ENCODE measurements at places on chromosomes 5 and 9.
A peak's percentile ranks its signal among the peaks of the same experiment; 100 is the strongest.

- no peak for DNase-seq
These were observed 71.3 kb upstream of the FCN2 start for GRCh38 chr9:134809292-134809691.

- DNase-seq: no peak
These were observed 211.4 kb downstream of the KIAA0825 start for GRCh38 chr5:94407023-94407422.

DNA sequence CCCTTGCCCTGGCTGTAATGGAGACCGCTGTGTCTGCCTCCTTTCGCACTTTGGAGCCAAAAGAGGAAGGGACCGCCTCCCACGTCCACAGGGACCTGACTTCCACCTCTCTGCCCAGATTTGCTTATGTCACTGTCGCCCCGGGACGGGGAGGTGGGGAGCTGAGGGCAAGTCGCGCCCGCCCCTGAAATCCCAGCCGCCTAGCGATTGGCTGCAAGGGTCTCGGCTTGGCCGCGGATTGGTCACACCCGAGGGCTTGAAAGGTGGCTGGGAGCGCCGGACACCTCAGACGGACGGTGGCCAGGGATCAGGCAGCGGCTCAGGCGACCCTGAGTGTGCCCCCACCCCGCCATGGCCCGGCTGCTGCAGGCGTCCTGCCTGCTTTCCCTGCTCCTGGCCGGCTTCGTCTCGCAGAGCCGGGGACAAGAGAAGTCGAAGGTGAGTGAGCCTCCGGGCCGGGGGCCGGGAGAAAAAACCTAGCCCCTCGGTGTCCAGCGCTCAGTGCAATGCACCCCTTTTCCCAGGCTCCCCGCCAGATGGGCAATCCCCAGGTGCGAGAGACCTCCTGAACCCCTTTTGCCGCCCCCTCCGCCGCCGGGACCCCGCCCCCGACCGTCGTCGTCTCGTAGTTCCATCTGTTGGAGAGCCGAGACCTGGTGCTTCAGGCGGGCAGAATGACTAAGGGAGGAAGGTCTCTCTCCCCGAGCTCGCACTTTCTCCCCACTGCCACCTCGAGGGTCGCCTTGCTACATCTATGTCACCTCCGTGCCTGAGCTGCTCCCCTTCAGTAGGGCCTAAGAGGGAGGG lies at the start of gene GPX3:
Gene GPX3, plus strand, starts transcription at position 288 of the 807 bp plus-strand sequence. Its CDS starts 64 bp downstream, at position 352.
- peak; percentile 53 for DNase-seq

GRCh38 chr9:85215961-85216360 lies 525.8 kb downstream of the AGTPBP1 start:
- no peak for DNase-seq

GRCh38 chr5:116442095-116442534 lies 132.5 kb downstream of the SEMA6A start:
- no peak for DNase-seq

DNA sequence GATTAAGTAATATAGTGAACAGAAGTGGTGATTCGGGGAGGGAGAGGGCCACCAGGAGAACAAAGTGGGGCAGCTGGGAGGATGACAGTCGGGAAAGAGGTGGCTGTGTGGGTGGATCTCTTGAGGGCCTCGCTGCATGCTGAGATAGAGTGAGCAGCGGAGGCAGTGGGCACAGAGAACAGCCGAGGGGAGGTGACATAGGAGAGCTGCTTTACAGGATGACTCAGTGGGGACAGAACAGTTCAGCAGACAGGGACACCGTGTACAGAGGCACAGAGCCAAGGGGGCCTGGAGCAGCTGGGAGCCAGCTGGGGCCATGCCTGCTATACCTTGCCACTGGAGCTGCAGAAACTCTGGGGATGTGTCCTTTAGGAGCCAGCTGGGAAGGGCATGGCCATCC lies 273.9 kb downstream of the GADD45G start:
- DNase-seq: no peak

DNA sequence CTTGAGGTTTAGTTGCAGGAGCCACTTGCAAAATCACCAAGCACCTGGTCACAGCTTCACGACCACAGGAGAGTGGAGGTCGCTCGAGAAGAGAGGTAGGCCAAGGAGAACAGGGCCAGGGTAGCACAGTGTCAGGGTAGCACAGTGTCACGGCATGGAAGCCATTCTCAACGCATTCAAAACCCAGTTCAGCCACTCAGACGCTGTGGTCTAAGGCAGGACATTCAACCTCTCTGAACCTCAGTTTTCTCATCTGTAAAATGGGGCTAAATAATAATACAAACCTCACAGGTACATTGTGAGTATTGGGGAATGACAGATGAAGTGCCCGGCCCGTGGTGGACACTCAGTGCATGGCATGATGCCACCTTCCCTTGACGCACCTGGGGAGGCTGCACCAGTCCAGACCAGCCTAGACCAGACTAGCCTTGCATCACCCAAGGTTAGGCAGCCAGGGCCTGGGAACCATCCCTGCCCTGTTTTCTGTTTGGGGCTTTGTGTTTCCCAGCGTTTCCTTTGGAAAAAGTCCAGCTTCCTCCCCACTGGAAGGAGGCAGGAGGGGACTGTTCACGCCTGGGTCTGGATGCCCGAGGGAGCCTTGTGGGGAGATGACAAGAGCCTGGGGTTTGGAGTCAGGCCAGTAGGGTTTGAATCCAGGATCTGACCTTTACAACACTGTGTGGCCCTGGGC lies 7.8 kb upstream of the LMX1B start:
- DNase-seq: no peak

DNA sequence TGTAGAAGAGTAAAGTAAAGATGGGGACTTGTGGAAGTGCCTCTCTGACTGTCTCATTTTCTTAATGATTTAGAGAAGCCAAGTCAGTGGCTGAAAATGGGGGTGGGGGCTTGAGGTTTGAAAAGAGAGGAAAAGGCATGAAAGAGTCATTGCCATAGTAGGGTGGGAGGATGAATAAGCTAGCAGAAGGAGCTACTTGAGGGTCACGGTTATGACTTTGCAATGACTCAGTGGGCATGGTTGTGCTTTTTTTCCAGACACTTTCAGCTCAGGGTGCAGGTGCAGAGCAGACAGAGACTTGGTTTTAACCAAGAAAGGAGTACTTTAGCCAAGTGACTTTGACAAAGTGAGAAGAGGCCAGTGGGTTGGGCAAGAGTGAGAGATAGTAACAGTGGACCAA lies 117.8 kb downstream of the PTTG1 start:
- DNase-seq: peak; percentile 57

GRCh38 chr5:176583076-176583475 lies 26.9 kb downstream of the GPRIN1 start:
- DNase-seq: no peak

DNA sequence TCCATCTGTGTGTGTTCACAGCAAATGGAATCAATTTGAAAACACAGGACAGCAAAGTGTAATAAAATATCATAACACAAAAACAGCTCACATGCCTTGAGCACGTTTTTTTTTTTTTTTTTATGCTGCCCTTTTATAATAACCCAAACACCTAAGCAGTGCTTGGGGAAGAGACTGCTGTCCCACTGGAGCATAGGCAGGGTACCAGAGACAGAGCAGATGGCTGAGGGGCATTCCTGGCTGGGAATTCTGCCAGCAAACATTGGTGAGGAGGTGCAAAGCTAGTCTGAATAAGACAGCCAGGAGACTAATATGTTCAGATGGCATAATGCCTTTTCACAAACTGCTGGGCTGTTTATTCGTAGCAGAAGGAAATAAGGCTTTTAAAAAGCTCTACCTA lies 58.1 kb upstream of the SV2C start:
- no peak for DNase-seq

DNA sequence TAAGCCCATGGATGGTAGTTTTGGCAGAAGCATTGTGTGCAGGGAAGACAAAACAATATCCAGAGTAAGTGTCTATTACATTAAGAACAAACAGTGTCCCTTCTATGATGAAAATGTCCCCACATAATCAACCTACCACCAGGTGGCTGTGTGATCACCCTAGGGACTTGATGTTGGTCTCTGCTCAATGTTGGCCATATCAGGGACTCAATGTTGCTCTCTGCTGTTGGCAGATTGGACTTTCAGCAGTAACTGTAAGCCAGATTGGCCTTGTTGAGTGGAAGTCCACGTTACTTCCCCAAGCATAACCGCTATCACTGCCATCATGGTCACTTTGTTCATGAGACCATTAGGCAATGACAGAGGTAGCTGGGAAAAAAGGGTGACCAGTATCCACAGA lies 52.8 kb upstream of the PRSS3 start:
- no peak for DNase-seq

DNA sequence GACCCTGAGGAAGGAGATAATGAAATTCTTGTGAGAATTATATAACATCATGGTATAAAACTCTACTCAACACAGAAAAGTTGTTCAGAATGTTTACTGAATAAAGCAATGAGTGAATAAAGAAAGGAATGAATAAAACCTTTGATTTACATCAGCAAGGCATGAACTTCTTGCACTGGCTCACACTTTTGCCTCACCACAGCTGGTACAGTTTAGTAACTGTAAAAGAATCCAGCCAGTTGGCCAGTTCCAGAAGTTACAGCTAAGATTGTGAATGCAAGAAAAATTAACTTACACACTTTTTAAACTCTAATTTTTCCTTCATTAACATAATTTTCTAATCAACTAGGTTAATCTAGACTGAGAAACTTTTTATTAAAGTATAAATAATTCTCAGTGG lies 490.9 kb downstream of the NFIB start:
- DNase-seq: no peak

GRCh38 chr5:125333416-125333815 lies 587.0 kb upstream of the ZNF608 start:
- no peak for DNase-seq

DNA sequence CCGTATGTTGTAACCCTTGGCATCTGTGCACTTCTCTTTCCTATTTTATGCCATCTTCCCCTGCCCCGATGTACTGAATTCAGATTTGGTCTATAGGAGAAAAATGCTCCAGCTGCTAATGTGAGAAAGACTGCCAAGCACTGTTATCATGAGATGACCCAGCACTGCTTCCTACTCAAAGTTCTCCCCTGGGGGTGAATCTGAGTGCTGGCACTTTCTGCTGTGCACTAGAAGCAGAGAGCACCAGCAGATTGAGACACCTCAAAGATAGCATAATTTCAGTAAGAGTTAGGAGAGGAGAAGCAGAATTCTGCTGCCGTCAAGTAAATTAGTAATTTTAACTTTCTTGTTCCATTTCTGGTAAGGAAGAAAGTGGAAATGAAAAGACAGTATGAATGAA lies 92.8 kb upstream of the ACOT12 start:
- DNase-seq: no peak

DNA sequence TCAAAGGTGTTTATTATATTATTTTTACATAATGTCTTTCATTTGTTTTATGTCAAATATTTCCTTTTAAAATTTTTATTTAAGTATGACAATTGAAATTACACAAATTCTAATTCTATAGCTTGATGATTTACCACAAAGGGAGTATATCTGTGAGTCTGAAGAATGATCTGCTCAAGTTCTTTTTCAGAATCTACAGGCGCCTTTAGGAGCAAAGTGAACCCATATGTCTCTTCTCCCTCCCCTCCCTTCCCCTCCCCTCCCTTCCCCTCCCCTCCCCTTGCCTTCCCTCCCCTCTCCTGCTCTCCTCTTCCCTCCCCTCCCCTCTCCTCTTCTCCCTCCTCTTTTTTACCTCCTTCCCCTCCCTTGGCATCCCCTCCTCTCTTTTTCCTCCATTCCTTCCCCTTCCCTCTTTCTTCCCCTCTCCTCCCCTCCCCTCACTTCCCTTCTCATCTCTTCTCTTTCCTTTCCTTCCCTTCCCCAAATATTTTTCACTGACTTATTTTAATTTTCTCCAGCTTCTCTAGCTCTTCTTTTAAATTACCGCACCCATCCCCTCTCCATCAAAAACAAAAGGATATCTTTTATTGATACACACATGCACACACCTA lies 495.3 kb upstream of the PIK3R1 start:
- no peak for DNase-seq

- DNase-seq: no peak
These were observed 387.5 kb downstream of the PLK2 start for GRCh38 chr5:58072300-58072965.

DNA sequence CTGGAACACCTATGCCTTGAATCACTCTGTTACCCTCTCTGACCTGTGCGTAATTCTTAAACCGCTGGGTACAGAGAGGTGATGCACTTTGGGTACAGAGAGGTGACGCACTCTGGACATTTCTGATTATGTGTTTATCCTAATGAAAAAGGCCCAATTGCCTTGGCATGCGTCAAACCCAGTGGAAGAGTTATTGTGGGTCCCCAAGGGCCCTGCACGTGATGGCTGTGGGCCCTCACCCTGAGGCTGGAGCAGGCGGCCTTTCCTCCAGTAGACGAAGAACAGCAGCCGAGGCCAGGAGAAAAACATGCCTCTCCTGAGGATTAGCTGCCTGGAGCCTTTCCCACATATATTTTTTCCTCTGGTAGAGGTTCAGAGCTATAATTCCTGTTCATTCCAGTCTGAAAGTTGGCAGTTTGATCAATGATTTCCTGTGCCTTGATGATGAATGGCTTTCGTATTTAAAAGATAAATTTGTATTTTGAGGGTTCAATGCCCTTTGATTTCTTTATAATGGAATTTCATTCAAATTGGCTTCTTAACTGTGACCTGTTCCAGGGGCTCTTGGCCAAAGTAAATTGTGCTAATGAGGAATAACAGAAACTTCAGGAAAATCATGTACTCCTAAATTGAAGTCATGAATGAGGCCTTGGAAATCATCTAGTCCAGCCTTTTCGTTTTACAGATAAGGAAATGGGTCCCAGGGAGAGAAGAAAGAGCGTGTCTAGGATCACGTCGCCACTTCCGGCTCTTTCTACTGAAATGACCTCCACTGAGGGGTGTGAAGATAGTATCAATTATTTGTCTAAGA lies 22.8 kb downstream of the ACER2 start:
- no peak for DNase-seq

DNA sequence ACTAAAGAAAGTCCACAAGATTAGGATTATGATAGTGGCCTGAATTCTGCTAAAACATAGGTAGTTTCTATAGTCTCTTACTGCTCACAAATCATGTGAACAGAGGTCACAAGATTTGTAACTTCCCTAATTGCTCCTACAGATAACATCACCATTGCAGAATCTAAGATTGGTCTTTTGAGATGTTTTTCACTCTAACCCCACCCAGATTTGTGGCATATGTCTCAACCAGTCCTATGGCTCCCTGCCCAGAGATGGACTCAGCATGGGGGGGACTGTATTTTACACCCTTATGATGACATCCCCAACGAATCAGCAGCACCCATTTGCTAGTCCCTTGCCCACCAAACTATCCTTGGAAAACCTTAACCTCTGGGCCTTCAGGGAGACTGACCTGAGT lies 1046.2 kb downstream of the CDH12 start:
- no peak for DNase-seq

DNA sequence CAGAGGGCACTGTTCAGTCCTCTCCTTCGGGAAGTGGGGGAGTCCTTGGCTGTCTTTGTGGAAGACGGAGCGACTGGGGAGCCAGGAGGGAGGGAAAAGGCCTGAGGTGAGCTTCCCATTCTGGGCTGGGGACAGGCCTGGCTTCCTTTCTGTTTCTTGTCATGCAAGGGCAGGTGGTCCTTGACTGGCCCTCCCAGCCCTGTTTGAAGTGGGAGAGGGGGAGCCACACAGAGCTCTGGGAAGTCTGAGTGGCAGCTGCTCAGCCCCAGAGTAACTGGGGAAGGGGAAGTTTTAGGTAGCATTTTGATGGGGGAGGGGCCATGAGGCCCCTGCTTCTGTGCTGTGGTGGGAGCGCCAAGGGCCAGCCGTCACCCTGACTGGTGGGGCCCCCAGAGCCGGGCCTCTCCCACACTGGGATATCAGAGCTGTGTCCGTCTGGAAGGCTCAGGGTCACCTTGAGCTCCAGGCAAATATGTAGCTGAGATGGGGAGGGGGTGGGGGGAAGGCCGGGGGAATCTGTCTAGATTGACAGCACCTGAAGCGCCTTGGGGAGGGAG lies 6.5 kb downstream of the UNC5A start:
- no peak for DNase-seq
